ENCODE measurements at places on chromosomes 3 and 15.

DNA sequence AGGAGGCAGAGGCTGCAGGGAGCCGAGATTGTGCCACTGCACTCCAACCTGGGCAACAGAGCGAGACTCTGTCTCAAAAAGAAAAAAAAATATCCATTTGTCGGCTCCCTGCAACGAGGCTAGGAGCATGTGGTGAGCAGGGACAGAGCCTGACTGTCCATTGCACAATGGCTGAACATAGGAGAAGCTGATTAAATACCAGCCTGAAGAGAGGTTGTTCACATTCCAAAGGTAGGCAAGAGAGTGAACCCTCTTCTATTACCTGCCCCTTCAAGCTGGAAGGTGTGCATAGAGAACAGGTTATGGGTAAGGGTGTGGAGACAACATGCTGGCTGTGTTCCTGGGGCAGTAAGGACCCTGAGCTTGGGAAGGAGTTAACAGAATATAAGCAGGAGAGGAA lies 78.7 kb downstream of the DAPK2 start:
- H3K27ac ChIP-seq: no peak overlapping the region
- H3K4me1 ChIP-seq: peaks cover 7% of the 10 kb centered on the region
- H3K36me3 ChIP-seq: peaks cover 17% of the 10 kb centered on the region
- H3K27me3 ChIP-seq: no peaks in the 10 kb centered on the region

- H3K4me1 ChIP-seq: no peaks in the 10 kb centered on the region
- H3K27me3 ChIP-seq: no peaks in the 10 kb centered on the region
- H3K4me3 ChIP-seq: no peak overlapping the region
- no peak for DNase-seq
- no peak overlapping the region for H3K27ac ChIP-seq
- no peaks in the 10 kb centered on the region for H3K36me3 ChIP-seq
Observed at GRCh38 chr3:87309601-87310000, 33.2 kb upstream of the POU1F1 start.

- no peak overlapping the region for H3K4me3 ChIP-seq
- H3K27me3 ChIP-seq: no peaks in the 10 kb centered on the region
- H3K27ac ChIP-seq: no peak overlapping the region
- H3K4me1 ChIP-seq: no peaks in the 10 kb centered on the region
Observed at GRCh38 chr15:55764398-55764797, 21.4 kb upstream of the PRTG start.

DNA sequence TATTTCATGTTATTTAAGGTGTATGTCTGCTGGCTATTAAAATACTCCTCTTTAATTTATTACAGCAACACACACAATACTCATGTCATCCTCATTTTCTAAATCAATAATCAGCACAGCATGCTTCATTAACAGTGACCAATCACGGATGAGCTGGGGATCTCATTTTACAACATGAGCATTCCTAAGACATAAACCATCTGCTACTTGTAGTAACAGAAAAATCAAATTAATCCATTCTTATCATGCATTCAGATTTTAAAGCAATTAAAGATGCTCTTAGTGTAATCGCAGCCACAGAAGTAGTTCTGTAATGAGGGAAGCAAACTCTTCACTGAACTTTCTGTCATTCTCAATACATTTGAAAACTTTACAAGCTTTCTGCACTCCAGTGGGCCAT lies 191.1 kb downstream of the TBC1D5 start:
- no peaks in the 10 kb centered on the region for H3K27me3 ChIP-seq
- no peaks in the 10 kb centered on the region for H3K36me3 ChIP-seq
- DNase-seq: no peak
- no peak overlapping the region for H3K27ac ChIP-seq
- H3K4me3 ChIP-seq: no peak overlapping the region

DNA sequence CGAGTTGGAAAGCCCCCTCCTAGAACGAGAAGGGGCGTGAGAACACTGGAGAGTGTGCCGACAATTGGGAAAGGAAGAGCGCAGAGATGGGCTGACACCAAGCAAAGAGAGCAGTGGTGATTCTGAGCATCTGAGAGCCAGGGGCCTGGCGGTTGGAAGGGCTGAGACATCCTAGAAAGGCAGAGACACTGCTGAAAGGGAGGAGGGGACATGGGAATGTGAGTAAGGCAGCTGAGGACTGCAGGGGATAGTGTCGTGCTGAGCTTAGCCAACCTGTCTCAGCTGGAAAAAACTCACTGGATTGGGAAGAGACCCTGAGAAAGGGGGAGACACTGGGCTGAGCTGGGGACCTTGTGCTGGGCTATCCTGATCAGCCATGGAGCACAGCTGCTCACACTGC lies 58.1 kb upstream of the SLC6A6 start:
- no peaks in the 10 kb centered on the region for H3K36me3 ChIP-seq
- DNase-seq: no peak
- no peak overlapping the region for H3K4me3 ChIP-seq
- no peaks in the 10 kb centered on the region for H3K4me1 ChIP-seq

DNA sequence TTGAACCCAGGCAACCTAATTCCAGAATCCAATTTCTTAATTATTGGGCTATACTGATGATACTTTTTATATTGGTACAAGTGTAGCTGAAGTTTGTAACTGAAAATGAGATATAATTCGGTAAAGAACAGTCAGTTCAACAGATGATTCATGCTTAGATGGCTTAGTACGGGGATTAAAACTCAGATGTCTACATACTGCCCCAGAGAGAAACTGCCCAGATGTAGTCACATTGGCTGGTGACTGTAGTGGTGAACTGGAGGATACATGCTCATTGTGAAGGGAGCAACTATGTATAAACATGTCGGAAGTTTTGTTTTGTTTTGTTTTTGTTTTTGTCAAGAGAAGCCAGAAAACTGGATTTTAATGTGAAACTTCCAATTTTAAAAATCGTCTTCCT lies 179.6 kb downstream of the ADAMTSL3 start:
- H3K4me1 ChIP-seq: no peaks in the 10 kb centered on the region
- no peak overlapping the region for H3K27ac ChIP-seq
- H3K36me3 ChIP-seq: no peaks in the 10 kb centered on the region

DNA sequence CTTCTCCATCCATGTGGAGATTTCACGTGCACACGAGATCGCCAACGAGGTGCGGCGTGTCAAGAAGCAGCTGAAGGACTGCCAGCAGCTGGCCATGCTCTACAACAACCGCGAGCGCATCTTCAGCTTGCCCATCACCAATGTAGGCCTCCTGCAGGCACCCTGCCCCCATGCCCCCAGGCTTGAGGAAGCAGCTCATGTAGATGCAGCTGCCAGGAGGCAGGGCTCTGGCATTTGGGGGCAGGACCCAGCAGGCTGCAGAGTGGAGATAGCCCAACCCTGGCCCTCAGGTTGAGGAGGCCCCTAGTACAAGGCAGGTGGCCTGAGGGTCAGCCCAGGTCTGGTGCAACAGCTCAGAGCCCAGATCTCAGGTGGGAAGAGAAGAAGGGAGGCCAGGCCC lies 36.4 kb downstream of the DNAH1 start:
- no peak overlapping the region for H3K27ac ChIP-seq
- H3K4me1 ChIP-seq: no peaks in the 10 kb centered on the region
- DNase-seq: no peak
- H3K27me3 ChIP-seq: no peaks in the 10 kb centered on the region
- peaks cover 69% of the 10 kb centered on the region for H3K36me3 ChIP-seq

- DNase-seq: no peak
- no peaks in the 10 kb centered on the region for H3K27me3 ChIP-seq
- H3K4me3 ChIP-seq: no peak overlapping the region
Observed at GRCh38 chr3:159191447-159191846, 389.6 kb downstream of the MFSD1 start.

DNA sequence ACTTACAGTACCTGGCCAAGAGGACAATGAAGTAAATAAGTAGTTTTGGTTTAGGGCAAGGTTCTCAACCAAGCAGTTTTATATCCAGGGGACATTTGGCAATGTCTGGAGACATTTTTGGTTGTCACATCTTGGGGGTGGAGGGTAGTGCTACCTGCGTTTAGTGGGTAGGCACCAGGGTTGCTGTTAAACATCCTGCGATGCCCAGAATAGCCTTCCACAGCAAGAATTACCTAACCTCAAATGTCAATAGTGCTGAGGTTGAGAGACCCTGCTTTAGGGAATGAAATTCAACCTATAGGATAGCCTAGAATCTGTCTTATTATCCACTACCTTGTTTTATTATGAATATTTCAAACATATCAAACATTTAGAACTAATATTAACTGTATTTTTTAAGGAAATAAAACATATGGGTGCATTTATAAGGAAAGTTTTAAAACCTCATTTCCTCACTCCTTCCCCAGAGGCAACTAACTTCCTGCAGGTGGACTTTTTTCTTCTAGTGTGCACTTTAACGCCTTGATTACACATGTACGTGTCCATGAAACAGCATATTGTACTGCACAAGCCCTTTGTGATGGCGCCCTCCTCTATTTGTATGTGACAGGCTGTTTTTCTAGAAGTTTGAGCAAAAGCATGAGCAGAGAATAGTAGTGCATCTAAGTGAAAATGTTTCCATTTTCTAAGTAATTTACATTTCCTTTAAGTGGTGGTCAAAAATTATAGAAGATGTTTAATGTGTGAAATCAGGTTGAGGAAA lies 57.1 kb downstream of the TRAK1 start:
- peaks cover 12% of the 10 kb centered on the region for H3K4me1 ChIP-seq
- no peaks in the 10 kb centered on the region for H3K36me3 ChIP-seq
- no peak overlapping the region for H3K27ac ChIP-seq
- H3K27me3 ChIP-seq: no peaks in the 10 kb centered on the region

GRCh38 chr3:27927882-27928281 lies 205.8 kb upstream of the EOMES start:
- no peaks in the 10 kb centered on the region for H3K36me3 ChIP-seq
- DNase-seq: no peak
- no peaks in the 10 kb centered on the region for H3K27me3 ChIP-seq

DNA sequence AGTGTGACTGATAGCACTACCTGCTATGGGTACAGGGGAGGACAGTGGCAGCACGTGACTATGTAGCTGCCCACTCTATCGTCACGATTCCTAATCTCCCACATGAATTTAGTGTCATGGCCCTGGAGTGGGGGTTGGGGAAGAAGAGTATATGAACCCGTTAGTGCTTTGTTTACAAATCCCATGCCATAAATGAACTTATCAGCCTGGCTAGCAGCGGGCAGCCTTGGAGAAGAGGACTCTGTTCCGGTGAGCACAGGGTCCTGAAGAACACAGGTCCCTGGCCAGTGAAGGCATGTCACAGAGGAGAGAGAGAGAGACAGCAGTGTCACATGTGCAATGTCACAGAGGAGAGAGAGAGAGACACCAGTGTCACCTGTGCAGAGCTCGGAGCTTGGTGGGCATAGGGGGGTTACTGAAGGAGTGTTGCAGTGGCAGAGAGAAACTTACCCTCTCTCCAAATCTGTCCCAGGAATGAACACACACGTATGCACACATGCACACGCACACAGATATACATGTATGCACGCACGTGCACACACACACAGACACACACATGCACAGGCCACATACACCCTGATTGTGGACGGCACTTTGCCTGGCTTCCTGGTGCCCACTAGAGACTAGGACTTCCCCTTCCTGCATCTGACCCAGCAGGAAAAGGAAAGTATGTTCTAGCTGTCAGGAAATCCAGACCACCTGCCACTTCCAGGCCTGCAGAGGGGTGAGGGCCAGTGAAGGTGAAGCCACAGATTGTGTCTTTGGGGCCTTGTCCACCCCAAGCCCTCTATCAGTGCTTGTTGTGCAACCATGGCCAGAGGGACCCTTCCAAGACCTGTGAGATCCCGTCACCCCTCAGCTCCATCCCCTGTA lies 26.3 kb downstream of the ITGA11 start:
- no peak overlapping the region for H3K4me3 ChIP-seq
- H3K4me1 ChIP-seq: no peaks in the 10 kb centered on the region
- no peak overlapping the region for H3K27ac ChIP-seq
- no peaks in the 10 kb centered on the region for H3K27me3 ChIP-seq
- H3K36me3 ChIP-seq: no peaks in the 10 kb centered on the region
- no peak for DNase-seq

DNA sequence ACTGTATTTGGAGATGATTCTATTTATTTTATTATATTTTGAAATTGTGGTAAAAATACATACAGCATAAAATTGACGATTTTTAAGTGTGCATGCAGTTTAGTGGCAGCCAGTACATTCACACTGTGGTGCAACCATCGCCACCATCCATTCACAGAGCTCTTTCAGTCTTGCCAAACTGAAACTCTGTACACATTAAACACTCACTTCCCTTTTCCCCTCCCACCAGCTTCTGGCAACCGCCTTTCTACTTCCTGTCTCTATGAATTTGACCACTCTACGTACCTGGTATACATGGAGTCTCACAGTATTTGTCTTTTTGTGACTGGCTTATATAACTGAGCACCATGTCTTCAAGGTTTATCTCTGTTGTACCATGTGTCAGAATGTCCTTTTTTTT lies 303.3 kb upstream of the ATP10A start:
- no peak overlapping the region for H3K4me3 ChIP-seq
- no peaks in the 10 kb centered on the region for H3K36me3 ChIP-seq
- DNase-seq: no peak
- H3K4me1 ChIP-seq: no peaks in the 10 kb centered on the region

GRCh38 chr3:97901313-97902248 lies 70.7 kb downstream of the RIOX2 start:
- no peak overlapping the region for H3K4me3 ChIP-seq
- no peaks in the 10 kb centered on the region for H3K36me3 ChIP-seq
- H3K27me3 ChIP-seq: no peaks in the 10 kb centered on the region
- no peaks in the 10 kb centered on the region for H3K4me1 ChIP-seq
- no peak for DNase-seq

DNA sequence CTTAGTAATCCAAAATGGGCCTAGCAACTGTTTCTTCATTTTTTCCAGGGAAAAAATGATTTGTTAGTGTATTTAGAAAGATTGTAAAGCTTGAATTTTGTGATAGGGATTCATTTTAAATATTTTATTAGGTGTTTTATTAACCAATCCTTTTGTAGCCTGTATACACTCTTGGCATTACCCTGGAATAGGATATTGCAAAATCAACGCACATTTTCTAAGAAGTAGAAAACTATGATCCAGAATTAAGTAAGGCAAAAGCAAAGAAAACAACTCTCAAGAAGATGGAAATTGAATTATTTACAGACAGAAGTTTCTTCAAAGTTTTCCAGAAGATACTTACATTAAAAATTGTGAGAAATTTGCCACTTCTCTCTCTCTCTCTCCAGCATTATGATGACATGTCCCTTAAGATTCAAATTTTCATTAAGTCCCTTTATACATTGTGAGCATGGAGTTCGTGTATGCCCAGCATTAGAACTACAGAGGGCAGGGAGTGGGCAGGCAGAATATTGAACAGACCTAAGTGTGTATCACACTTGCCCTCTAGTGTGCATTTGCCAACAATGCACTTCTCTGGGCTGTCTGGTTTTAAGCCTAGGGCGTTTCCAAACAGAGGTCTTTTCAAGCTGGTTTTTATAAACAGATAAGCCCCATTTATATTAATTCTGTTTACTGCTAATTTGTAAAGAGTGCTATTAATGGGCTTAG lies 28.5 kb upstream of the CMSS1 start:
- H3K36me3 ChIP-seq: no peaks in the 10 kb centered on the region
- no peak overlapping the region for H3K27ac ChIP-seq
- no peaks in the 10 kb centered on the region for H3K4me1 ChIP-seq
- DNase-seq: no peak
- no peak overlapping the region for H3K4me3 ChIP-seq

- H3K4me3 ChIP-seq: no peak overlapping the region
- no peaks in the 10 kb centered on the region for H3K27me3 ChIP-seq
- no peak overlapping the region for H3K27ac ChIP-seq
- DNase-seq: no peak
Observed at GRCh38 chr3:196915375-196915774, 27.0 kb downstream of the NCBP2 start.
